ENCODE measurements at places on chromosomes 11 and 22.
A peak's percentile ranks its signal among the peaks of the same experiment; 100 is the strongest.

GRCh38 chr22:28015676-28016601 lies 96.9 kb upstream of the PITPNB start:
- DNase-seq, result no peak

DNA sequence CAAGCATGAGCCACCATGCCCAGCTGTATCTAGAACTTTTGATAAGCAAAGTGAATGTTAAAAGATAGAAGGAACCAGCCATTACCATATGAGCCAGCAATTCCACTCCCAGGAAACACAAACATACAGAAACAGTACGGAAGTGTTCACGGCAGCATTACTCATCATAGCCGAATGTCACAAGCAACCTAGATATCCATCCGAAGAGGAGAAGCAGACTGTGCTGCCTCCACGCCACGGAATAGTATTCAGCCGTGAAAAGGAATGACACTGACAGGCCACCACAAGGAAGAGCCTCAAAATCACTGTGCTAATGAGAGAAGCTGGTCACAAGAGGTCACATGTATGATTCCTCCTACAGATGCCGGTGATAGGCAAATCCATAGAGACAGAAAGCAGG lies 17.6 kb upstream of the MGAT3 start:
- DNase-seq, result no peak

DNA sequence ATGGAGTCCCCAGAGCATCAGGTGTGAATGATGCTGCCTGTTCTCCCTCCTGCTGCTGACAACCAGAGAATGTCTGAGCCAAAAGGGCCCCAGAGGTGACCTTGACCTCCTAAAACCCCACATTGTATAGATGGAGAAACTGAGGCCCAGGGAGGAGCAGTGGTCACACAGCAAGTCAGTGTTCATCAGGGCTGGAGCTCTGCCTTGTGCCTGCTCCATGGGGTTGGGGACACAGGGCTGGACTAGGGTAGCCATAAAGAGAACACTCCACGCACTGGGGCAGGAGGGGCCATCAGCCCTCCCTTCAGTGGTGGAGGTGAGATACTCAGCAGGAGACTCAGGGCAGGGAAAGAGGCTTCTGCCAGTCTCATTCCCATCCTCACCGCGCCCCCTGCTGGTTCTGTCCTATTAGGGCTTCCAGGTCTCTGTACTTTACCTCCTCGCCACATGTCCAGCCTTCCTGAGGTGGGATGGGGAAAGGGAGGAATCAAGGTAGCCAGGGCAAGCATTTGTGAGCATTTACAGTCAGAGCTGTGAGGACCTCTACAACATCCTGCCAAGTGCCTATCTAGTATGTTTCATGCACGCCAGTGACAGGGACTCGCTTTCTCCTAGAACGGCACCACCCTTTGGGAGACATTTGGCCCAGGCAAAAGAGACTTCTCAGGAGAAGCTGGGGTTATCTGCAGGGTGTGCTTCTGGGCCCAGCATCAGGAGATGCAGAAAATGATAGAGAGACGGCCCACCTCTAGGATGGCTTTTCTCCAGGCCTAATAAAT lies 43.2 kb downstream of the NEU3 start:
- DNase-seq, result peak; percentile 64

DNA sequence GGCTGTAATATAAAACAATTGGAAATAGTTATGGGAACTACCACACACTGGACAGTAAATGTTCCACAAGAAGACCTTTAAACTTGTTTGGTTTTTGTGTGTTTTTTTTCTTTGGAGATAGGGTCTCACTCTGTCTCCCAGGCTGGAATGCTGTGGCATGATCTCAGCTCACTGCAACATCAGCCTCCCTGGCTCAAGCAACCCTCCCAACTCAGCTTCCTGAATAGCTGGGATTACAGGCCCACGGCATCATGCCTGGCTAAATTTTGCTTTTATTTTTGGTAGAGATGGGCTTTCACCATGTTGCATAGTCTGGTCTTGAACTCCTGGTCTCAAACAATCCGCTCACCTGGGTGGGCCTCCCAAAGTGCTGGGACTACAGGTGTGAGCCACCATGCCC lies 121.0 kb downstream of the MPPED2 start:
- no peak for DNase-seq

GRCh38 chr22:35705141-35705540 lies 12.5 kb upstream of the APOL5 start:
- no peak for DNase-seq

- peak; percentile 28 for DNase-seq
Measured at GRCh38 chr11:96062134-96062533, 138.2 kb upstream of the MTMR2 start.

DNA sequence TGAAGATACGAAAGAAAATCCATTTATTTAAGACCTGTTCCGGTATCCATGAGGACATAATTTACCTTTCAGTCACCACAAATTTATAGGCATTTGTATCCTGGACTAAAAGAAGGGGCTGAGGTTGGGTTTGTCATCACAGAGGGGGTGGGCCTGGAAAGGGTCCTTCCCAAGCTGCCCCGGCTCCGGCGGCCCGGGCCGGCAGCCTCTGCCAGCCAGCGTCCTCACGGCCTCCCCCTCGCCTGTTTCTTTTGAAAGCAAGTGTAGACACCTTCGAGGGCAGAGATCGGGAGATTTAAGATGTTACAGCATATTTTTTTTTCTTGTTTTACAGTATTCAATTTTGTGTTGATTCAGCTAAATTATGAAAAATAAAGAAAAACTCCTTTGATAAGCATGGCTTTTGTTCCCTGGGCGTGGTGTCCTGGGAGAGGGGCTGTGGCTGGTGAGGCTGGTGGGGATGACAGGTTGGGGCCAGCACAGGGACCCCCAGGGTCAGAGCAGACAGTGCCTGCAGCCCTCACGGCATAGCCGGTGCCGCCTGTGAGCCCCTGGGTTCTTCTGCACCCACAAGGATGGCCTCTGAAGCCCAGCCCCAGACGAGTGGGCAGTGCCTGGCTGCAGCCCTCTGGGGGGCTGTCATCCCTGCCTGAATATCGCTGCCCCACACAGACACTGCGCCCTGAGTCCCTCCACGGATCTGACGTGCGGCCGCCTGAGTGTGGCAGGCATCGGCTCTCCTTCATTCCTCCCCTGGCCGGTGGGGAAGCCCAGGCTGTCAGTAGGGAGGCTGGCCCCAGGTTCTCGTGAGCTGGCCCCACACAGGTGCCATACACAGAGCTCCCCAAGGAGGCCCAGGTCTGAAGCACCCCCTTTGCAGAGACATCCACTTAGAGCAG lies 1075.9 kb downstream of the BRD1 start:
- no peak for DNase-seq

DNA sequence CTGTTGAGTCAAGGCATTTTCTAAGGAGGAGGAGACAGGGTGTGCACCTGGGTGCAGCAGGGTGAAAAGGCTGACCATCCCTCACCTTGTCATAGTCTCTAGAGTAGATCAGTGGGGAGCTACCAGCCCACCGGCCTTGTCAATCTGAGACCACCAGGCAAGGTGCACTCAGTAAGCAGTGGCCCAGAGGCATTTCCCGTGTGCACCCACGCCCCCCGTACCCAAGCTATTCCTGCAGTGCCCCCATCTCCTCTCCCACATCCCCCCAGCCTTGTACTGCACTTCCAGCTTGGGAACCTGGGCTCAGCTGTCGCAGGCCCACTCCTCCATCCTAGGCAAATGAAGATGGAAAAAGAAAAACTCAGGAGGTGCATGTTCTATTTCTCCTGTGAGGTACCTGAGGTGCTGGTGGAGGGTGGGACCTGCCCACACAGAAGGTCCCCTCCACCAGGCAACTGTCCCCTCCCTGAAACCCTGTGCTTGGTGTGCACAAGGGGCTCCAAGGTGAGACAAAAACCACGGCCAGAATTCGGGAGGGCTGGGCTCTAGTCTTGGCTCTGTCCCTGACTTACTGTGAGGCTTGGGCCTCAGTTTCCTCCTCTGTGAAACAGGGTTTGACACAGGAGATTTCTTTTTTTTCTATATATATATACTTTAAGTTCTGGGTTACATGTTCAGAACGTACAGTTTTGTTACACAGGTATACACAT lies 8.4 kb downstream of the P2RY2 start:
- DNase-seq, result no peak

DNA sequence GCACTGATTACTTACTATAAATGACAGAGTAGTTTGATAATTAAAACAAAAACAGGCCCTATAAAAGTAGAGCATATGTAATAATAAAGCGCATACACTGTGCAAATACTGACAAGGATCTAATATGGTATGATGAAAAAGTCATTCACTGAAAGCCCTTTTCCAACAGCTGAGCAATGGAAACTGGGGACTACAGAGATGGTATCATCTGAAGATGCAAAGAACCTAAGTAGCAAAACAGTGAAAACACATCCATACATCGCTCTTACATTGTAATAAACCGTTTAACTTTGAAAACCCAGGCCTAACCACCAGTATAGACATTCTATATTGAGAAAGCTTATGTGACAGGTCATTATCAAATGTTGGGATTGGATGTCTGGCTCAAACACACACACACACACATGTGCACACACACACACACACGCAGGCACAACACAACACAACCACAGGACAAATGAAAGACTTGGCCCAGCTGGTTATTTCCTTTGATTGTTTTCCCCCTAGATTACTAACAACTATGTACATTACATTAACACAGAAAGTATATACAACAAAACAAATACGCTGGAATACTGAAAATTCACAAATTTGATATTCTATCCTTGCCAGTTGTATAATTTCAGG lies 119.5 kb downstream of the APOL5 start:
- DNase-seq, result no peak

GRCh38 chr22:50276143-50276542 lies 6.0 kb upstream of the MAPK11 start:
- DNase-seq, result no peak
